ENCODE measurements at places on chromosomes 13 and 19.

- DNase-seq, result no peak
These were observed at the start of gene NCAN for GRCh38 chr19:19211499-19212420. Gene NCAN (plus strand): TSS chr19:19211958. CDS start chr19:19216954, 4,996 bp downstream.

GRCh38 chr13:104043184-104043583 is 977.0 kb upstream of the SLC10A2 start:
- DNase-seq, result no peak

GRCh38 chr13:51801631-51802099 is 2.3 kb downstream of the DHRS12 start:
- DNase-seq, result peak; percentile 51

DNA sequence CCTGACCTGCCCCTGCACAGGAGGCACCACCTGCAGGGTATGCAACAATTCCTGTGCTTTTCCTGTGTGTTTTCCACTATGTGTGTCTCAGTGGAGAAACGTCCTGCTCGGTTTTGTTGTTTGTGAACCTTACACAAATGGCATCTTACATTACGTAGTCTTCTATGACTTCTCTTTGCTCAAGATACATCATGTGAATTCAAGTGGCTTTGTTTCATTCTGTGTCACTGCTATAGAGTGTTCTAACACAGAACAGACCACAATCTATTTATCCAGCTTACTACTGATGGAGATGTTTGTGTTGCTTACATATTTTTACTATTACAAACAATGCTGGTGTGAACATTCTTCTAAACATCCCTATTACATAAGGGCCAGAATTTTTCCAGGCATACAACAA is 97.7 kb downstream of the ANKRD10 start:
- no peak for DNase-seq

GRCh38 chr19:30784850-30785457 is 412.8 kb downstream of the ZNF536 start:
- DNase-seq, result peak; percentile 79

DNA sequence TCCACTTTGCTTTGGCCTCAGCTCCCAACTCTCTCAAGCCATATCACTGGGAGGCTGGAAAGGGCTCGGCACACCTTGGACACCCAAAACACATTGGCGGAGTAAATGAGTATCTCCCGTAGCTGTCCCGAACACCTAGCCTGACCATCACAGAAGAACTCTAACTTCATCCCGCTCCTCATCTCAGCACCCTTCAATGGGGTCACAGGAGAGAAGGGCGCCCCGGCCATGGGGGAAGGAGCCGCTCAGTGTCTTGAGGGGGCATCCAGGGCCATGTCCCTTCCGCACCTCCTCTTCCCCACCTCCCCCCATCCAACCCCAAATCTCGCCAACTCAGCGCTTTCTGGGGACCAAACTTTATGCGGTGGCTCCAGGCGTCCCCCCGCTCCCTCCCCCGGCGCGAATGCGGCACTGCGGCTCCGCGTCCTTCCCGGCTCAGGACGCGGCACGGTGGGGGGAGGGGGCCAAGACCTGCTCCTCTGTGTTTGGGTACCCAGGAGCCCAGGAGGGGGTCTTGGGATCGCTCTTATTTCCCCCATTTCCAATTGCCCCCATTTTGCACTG is 3.0 kb downstream of the KCNC3 start:
- DNase-seq, result no peak

Measured in A673 (cell line).